Kidney epithelial cell (primary cell): ENCODE measurements at places on chromosomes 2 and 18. TPM values are rescaled to one million over a fixed set of nuclear protein-coding genes. Genes with fewer than 3 reads are reported as not detected.
A peak's percentile ranks its signal among the peaks of the same experiment; 100 is the strongest.

Gene KCNK3
- 13.9 and 15.3 TPM in 2 replicates for total RNA-seq

GRCh38 chr18:21914739-21915319, 174.2 kb downstream of the MIB1 start:
- no peak for DNase-seq

GRCh38 chr2:119536211-119536610, 8.0 kb upstream of the CFAP221 start:
- DNase-seq, result no peak

Gene NAT8
- not detected in 2 replicates for total RNA-seq

- no peak for DNase-seq
These were observed 59.8 kb downstream of the NOL10 start for GRCh38 chr2:10629819-10630532.

DNA sequence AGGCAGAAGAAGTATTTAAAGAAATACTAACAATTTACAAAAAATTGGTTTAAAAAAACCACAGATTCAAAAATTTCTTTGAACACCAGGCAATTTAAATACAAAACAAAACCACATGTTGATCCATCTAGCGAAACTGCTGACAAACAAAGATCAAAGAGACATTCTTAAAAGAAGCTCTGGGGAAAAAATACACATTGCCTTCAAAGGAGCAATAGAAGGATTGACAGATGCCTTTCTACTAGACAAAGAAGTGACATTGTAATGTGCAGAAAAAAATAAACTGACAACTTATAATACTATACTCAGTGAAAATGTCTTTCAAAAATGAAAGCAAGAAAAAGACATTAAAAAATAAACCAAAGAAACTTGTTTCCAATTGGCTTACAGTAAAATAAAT, 12.6 kb upstream of the EIF2AK3 start:
- DNase-seq, result no peak

DNA sequence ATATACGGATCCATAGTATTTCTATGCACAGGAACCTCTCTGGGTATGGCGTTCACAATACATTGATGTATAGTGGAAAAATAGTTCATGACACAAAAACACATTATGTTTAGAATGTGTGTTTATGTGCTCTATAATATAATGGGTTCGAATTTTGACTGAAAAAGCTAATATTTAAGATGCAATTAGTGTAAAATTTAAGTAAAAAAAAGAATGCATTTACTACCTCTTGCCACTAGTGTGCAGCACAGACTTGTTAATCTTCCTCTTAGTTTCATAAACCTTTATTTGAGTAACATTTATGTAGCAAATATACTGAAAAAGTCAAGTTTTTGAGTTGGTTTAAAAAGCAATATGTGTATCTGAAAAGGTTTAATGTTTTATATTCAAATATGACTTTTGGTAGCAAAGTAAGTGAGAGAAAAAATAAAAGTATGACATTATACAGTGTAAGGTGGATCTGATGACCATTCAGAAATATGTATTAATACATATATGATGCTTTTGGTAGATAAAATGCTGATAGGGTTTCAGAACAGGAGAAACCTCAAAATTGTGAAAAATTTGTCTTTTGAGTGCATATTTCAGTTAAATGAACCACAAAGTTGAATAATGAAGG, 49.4 kb downstream of the CCDC102B start:
- DNase-seq, result peak; percentile 7

DNA sequence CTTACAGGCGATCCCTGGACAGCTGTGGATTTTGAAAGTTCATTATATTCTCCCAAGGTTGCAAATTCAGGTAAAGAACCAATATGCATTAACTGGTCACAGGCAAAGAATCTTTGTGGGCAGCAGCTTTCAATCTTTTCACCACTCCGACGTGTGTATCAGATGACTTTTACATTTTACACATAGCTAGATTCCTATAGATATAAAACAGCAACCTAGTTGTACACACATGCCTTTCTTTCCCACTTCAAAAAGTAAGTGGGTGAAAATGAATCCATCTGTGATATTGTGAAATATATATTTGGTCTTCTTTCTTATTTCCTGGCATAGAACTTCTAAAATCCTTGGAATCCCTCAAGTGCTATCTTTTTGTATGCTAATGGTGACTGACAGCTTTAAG, 72.5 kb downstream of the SCG2 start:
- DNase-seq, result no peak

Gene ATP5F1A
- total RNA-seq, result 360 and 364 TPM in 2 replicates

Gene PTPRM
- 59.8 and 65.5 TPM in 2 replicates for total RNA-seq

DNA sequence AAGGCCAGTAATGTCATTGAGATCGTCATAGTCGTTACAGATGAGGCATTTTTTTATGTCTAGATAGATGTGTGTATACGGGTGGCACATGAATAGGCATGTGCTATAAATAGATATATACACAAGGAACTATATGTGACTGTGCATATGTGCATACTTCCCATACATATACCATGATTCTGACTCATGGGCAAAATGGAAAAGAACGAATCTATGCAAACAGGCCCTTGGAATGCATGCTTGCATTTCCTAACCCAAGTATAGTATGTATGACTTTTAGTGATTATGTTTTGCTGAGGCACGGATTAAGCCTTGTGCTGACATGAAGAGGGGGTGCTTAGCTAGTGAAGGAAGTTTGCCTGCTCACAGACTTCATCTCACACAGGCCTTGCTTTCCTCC, 111.7 kb downstream of the BCL11A start:
- DNase-seq, result no peak

- DNase-seq, result no peak
These were observed 78.2 kb downstream of the KCTD1 start for GRCh38 chr18:26470011-26470637.

DNA sequence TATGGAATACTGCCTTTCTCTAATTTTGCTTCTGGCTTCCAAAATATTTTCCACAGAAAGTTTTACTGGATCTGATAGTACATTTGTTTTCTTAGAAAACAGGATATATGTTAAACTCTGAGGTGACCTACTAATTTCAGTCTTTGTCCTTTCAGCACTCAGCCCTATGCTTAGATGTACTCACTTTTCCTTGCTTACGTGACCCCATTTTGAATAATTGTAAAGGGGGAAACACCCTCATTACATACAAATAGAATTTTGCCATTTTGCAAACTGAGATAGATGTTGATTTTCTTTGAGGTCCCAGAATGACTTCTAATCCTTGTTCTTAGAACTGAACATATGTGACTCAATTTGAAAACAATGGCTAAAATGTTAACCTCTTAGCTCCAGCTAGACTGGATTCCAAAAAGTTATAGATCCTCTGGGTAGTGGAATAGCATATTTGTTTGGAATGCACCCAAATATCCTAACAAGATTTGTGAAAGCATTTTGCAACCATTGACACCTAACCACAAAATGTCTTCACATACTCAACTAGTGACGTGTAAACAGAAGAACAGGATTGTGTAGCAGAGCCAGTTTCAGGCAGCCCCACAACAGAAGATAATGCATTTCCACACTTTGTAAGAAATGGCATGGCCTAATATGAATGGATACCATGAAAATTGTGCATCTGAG, 44.8 kb upstream of the EHBP1 start:
- DNase-seq, result peak; percentile 18

- DNase-seq, result no peak
These were observed 181.3 kb downstream of the IKZF2 start for GRCh38 chr2:212970132-212970531.

Gene SMCHD1
- 28.0 and 37.5 TPM in 2 replicates for total RNA-seq

DNA sequence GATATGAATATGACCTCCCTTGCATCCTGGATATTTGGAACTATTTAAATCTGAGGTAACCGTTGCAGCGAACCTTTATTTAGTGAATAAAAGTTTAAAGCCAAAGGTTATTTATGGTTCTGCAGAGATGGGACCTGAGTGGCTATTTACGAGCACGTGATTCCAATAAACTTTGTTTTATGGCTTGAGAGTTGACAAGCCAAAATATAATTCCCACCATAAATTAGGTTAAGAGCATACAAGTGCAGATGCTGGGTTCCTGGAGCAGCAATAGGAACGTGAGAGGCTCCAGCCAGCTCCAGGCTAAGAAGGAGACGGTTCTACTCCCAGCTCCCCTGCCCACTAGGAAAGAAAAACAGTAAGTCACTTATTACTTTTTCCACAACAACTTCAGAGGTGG, 5.2 kb upstream of the HOXD4 start:
- DNase-seq, result no peak

- no peak for DNase-seq
These were observed 605.5 kb upstream of the CDH7 start for GRCh38 chr18:65145312-65145711.

Gene ARHGAP15
- total RNA-seq, result not detected in 2 replicates

GRCh38 chr2:29749843-29750242, 171.5 kb downstream of the ALK start:
- DNase-seq, result no peak

DNA sequence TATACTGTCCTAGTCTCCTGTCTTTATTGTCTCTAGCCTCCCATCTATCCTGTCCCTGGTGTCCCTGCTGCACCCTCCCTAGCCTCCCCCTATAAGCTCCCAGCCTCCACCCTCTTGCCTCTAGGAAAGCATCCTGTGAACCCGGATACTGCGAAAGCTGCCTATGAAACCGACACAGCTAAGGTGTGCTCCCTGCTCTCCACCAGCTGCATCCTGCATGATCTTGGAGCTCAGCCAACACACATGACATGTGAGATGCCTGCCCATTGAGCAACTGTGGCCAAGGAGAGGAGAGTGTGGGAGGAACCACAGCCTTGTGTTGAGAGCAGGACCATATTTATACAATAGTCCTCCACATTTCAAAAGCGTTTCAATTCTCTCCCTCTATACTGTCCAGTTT, 187.1 kb downstream of the ZBTB7C start:
- peak; percentile 47 for DNase-seq

Gene NT5C1B
- total RNA-seq, result not detected in 2 replicates

DNA sequence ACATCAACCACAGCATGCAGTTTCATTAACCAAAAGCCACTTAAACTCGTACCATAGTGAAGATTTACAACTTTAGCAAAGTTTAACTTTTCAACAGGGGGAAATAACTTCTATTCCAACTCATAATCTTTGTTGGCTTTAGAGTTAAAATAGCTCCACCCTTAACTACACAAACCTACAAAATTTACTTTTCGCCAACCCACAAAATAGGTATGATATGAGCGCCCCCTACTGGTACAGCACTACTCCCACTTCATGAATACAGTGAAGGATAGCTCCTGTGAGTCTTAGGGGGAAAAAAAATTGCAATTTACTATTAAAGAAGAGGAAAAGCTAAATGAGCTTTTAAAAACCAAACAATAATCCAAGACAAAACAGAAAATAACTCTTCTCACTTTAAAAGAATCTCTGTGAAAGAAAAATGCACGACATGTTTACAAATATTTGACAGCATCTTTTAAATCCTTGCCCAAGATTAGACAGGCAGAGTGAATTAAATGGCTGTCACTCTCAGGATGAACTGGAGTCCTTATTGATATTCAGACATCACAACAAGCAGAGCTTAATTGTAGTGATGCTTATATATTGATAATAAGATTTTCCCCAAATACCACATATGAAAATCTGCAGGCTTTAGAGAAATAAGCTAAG, 32.2 kb downstream of the TMEFF2 start:
- DNase-seq, result no peak

Gene CAPN14
- 0.58 and 1.4 TPM in 2 replicates for total RNA-seq

- DNase-seq, result no peak
These were observed 732 bp upstream of the ANXA4 start for GRCh38 chr2:69741229-69741574.

GRCh38 chr2:35788543-35788942, 567.0 kb upstream of the CRIM1 start:
- no peak for DNase-seq

GRCh38 chr18:9712611-9713010, 4.5 kb downstream of the RAB31 start:
- no peak for DNase-seq

DNA sequence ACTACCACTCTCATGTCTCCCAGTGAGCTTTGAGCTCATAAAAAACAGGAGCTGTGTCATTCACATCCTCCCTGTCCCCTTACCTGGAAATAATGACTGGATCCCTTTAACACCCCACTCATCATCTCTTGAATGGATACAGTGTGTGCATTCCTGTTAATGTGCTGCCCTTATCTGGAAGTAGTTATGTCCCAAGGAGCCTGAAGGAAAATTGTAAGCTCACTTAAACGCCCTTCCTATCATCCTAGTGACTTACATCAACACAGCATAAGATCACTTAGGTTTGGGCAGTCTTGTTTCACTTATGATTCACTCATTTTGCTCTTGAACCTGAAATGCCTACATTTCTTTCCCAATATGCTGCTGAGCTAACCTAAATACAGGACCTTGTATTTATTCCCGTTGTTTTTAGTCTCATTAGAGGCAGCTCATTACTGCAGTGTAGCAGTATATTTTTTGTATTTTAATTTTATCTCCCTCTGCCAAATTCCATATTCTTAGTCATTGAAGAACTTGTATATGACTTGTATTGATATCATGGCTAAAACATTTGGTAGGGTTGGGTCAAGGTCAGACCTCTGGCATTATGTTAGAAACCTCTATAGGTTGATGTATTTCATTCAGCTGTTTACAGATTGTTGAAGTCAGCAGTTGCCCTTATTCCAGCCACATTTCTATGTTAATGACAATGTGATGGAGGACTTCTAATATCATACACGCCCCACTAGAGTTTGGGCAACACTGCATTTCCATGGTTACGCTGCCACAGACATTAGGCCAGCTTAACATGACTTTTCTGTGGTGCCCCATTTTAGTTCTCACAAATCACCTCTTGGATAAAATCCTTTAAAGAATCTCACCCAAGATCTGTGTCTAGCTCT, 72.9 kb downstream of the PKP4 start:
- no peak for DNase-seq

Gene CFAP210
- 0.33 TPM in 1 of 2 replicates, not detected in the other for total RNA-seq

Gene CYRIA
- 3.0 and 4.2 TPM in 2 replicates for total RNA-seq

DNA sequence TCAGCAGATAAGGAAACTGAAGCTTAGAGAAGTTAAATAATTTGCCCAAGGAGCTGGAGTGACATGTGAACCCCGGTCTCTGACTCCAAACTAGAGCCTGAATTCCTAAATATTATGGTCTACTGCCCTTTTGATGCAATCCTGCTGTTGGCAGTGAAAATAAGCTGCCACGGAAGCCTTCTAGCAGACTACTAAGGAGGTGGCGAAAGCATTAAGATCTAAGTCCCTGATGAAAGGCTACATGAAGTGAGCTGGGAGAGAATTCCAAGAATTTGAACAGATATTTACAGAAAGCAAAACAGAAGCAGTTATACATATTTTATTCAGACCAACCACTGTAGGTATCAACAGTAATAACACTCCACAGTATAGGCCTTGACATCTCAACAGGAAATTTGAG, 28.1 kb downstream of the TRMT61B start:
- DNase-seq, result no peak

DNA sequence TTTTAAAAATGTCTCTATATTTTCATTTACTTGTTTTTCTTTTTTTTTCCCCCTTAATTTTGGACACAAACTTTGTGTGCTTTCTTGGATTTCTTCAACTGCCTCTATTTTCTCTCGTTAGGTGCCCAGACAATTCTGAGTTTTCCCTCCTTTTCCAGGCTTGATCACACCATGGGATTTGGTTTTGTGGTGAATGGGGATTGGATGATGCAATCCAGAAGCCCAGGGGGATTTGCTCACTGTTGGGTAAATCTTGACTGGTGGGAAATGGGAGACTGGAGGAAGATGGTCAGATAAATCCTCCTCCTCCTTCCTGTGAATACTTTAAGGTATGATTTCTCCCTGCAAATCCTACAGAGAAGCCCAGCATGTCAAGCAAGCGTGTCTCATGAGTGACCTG, 19.5 kb upstream of the PAX8 start:
- no peak for DNase-seq

GRCh38 chr2:152319822-152320570, 15.0 kb upstream of the FMNL2 start:
- no peak for DNase-seq
